ENCODE measurements at places on chromosomes 2 and 18.
A peak's percentile ranks its signal among the peaks of the same experiment; 100 is the strongest.

DNA sequence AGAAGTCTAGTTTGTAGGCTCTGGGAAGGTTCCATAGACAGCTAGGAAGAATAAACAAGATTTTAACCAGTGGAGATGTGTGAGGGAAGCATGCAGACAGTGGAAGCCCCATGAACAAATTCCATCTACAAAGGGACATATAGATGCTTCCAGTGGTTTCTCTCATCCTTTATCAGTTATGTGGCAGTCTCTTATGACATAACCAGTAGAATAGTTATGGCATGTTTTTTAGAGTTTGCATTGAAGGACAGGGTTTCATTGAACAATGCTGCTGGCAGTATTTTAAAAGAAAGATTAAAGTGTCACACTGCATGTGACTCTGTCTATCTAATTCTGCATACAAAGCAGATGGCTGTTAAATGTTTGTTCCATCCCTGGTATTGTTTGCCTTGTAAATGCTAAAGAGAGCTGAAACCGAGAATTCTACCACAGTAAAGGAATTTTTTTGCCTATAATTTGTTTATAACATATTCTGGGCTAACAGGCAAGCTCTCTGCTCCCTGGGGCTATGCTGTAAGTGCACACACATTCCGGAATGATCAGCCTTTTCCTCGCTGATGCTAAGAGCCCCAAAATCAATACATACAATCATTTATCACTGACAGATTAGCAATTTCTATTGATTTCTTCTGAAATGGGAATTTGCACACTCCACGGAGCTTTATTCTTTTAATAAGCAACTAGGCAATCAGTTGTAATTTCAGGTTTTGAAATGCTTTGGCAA, 76.8 kb upstream of the PELI1 start:
- no peak for DNase-seq

- DNase-seq: no peak
Observed at GRCh38 chr2:142841788-142842187, 35.7 kb upstream of the KYNU start.

- DNase-seq: peak; percentile 6
Observed at GRCh38 chr2:24919506-24920097, 435 bp downstream of the ADCY3 start.

DNA sequence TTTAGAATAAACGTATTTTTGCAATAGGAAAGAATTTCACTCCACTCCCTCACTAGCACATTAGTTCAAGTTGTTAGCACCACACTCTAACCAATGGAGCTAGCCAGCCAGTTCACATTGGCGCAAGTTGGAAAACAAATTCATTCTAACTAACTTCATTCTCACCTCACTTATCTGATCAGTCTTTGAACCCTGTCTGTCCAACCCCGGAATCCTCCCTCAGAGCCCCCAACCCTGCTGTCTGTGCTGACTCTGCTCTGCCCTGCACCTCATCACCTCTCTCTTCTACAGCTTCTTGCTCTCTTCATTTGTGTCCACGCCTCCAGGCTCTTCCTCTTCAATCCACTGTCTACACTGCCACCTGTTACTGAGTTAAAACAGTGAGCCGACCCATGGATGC, 356.5 kb downstream of the IRS1 start:
- no peak for DNase-seq

- DNase-seq: no peak
Observed at GRCh38 chr2:55837073-55837472, 86.5 kb downstream of the EFEMP1 start.

DNA sequence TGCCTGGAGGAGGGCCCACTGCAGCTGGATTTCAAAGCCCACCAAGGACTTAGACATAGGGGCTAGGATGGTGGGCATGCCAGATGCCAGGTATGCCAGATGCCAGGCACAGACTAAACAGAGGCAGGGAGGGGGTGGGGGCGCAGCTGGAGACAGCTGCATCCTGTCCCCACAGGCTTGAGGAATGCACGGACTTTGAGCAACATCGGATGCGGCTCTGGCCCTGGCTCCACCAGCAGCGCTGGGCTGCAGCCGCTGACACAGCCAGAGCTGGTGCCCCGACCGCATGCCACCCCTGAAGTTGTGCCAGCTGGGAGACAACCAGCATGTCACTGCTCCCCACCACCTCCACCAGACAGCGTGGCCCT, 39.5 kb downstream of the AQP12A start:
- no peak for DNase-seq

DNA sequence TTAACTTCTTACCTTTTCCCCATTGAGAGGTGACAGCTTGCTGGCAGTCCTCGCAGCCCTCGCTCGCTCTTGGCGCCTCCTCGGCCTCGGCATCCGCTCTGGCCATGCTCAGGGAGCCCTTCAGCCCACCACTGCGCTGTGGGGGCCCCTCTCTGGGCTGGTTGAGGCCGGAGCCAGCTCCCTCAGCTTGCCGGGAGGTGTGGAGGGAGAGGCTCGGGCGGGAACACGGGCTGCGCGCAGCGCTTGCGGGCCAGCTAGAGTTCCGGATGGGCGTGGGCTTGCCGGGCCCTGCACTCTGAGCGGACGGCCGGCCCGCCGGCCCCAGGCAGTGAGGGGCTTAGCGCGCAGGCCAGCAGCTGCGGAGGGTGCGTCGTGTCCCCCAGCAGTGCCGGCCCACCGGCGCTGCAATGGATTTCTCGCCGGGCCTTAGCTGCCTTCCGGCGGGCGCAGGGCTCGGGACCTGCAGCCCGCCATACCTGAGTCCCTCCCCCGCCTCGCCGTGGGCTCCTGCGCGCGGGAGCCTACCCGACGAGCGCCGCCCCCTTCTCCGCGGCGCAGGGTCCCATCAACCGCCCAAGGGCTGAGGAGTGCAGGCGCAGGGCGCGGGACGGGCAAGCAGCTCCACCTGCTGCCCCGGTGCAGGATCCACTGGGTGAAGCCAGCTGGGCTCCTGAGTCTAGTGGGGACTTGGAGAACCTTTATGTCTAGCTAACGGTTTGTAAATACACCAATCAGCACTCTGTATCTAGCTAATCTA, 335.0 kb downstream of the CBLN2 start:
- DNase-seq: no peak

GRCh38 chr18:75762758-75763157, 335.3 kb upstream of the SMIM21 start:
- no peak for DNase-seq

DNA sequence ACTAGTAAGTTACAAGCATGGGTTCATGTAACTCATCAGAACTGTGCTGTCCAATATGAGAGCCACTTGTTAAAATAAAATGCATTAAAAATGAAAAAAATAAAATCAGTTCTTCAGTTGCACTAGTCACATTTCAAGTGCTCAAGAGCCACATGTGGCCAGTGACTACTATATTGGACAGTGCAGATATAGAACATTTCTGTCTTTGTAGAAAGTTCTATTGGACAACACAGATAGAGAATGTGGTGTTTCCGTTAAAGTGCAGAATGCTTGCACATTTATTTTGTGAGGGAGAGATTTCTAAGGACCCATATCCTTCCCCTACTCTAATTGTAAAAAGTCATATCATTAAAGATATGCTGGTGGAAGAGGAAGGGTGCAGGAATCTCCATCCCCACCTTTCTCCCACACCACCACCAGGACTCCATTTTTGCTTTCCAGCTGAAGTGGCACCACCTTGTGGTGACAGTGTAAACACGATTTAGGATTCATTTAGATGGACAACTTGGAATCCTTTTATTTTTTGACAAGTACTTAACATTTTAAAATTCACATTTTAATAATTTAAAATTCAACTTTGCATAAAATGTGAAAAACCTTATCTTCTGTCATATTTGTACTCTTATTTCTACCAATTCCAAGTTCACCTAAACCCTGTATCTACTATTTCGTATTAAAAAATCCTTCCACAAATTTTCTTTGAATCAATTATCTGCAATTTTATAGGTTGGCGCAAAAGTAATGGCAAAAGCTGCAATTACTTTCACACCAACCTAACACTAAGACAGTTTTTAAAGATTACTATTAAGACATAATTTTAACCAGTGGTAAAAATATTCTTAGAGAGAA, 9.4 kb upstream of the CD302 start:
- no peak for DNase-seq

DNA sequence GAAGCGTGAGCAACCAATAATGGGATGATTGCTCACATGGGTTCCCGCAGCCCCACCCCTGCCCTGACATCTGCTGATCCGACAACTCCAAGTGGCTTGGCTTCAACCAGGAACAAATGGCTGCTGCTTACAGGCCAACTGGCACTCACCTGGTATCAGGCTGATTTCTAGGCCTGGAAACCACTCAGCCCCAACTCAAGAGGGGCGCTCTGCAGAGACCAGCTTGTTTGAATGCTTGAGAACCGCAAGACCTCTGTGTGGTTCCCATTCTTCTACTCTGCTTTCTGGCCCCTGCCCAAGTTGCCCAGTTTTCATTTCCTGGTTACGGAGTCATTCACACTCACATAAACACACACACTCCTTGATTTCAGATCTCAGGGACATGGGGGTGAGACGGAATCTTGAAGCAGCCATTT, 52.0 kb downstream of the TNP1 start:
- no peak for DNase-seq

GRCh38 chr18:68150961-68151360, 563.9 kb downstream of the TMX3 start:
- no peak for DNase-seq

Data from effector memory CD4-positive, alpha-beta T cell (primary cell).